ENCODE measurements at places on chromosomes 12 and 14. TPM values are rescaled to one million over a fixed set of nuclear protein-coding genes. Genes with fewer than 3 reads are reported as not detected.

MYF6 gene
- not detected for total RNA-seq

ERBB3 gene
- 0.10 TPM for total RNA-seq

USP44 gene
- total RNA-seq: 0.69 TPM

TPH2 gene
- total RNA-seq: not detected

Data from smooth muscle cell of the pulmonary artery (primary cell).